ENCODE measurements at places on chromosomes 7 and 10.
A peak's percentile ranks its signal among the peaks of the same experiment; 100 is the strongest.

DNA sequence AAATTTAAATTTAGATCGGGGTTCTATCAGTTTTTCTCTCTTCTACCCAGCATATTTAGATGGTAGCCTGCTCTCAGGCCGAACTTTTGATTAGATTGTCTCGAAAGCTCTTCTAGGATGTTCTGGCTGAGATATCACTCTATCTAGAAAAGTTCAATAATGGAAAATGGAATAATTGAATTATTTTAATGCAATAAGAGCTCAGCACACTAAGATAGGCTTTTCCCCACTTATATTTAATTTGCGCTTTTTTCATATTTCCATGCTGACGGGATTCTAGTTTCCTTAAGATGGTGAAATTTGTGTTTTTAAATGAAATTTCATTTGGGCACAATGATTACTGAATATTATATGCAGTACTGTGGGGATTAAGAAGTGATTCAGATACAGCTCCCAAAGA lies 73.7 kb downstream of the PIK3CG start:
- no peaks in the 10 kb centered on the region for H3K27me3 ChIP-seq
- H3K36me3 ChIP-seq: no peaks in the 10 kb centered on the region
- H3K27ac ChIP-seq: no peak overlapping the region

DNA sequence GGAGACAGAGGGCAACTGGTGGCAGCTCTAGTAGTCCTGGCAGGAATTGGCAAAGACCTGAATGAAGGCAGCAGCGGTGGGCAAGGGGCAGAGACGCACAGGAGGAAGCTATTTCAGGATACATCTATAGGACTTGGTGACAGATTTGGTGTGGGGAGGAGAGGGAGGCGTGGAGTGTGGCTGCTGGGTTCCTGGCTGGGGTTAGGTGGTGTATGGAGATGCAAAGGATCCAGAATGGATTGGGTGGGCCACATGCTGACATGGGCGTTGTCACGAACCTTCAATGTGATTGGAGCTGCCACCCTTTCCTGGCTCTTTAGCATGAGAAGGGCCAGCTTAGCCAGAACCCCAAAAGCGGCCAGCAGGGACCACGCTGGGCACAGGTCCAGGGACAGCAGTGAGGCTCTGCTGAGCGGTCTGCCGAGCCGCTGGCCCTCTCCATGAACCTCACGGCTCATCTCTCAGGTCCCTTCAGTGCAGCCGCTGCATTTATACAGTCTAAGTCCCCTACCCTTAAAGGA lies 10.2 kb upstream of the ADCY1 start:
- H3K4me1 ChIP-seq: peaks cover 2% of the 10 kb centered on the region
- H3K27ac ChIP-seq: no peak overlapping the region
- H3K36me3 ChIP-seq: peaks cover 4% of the 10 kb centered on the region
- H3K27me3 ChIP-seq: peaks cover 13% of the 10 kb centered on the region
- H3K4me3 ChIP-seq: no peak overlapping the region
- no peak for DNase-seq

DNA sequence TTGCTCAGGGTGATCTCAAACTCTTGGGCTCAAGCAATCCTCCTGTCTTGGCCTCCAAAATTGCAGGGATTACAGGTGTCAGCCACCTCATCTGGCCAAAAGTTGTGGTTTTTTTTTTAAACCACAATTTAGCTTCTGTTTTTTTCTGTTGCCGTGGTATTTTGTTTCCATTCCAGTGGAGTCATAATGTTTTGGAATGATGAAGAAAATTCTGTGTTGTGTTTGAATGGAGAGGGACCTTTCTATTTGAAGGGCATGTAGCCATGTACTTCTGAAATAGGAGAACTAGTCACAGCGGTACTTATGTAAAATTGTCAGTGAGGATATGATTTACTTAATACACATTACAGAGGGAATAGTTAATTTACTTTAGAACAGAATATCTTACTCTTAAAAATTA lies 201.3 kb downstream of the ARL4A start:
- peaks cover 3% of the 10 kb centered on the region for H3K27me3 ChIP-seq
- no peaks in the 10 kb centered on the region for H3K4me1 ChIP-seq
- no peak overlapping the region for H3K4me3 ChIP-seq
- DNase-seq: no peak
- H3K36me3 ChIP-seq: no peaks in the 10 kb centered on the region

GRCh38 chr7:22730066-22730710 lies 3.2 kb downstream of the IL6 start:
- peaks cover 7% of the 10 kb centered on the region for H3K4me1 ChIP-seq
- no peaks in the 10 kb centered on the region for H3K36me3 ChIP-seq
- no peaks in the 10 kb centered on the region for H3K27me3 ChIP-seq
- no peak overlapping the region for H3K4me3 ChIP-seq

DNA sequence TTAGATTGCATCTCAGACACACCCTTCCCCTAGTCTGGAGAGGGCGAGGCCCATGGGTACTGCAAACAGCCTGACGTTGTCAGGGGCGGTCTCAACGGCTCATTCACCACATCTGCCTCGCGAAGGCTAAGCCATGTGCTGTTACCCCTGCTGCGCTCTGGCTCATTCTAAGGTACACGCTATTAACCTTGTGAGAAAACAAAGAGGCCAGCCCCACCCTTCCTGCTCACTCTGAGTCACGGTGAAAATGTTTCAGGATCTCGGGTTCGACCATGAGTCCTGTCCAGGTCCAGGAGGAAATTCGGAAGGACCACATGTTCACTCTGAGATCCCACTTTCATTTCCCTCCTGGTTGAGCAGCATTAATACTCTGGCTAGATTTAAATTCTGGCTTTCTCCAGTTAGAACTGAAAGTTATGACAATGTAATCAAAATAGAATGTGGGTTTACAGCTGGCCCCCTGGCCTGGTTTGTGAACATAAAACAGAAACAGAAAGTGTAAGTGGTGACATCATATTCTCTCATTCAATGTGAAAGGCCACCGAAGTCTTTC lies 55.2 kb downstream of the EGFR start:
- H3K4me3 ChIP-seq: no peak overlapping the region
- H3K27me3 ChIP-seq: peaks cover 4% of the 10 kb centered on the region
- H3K27ac ChIP-seq: no peak overlapping the region
- DNase-seq: no peak
- H3K4me1 ChIP-seq: no peaks in the 10 kb centered on the region
- no peaks in the 10 kb centered on the region for H3K36me3 ChIP-seq

DNA sequence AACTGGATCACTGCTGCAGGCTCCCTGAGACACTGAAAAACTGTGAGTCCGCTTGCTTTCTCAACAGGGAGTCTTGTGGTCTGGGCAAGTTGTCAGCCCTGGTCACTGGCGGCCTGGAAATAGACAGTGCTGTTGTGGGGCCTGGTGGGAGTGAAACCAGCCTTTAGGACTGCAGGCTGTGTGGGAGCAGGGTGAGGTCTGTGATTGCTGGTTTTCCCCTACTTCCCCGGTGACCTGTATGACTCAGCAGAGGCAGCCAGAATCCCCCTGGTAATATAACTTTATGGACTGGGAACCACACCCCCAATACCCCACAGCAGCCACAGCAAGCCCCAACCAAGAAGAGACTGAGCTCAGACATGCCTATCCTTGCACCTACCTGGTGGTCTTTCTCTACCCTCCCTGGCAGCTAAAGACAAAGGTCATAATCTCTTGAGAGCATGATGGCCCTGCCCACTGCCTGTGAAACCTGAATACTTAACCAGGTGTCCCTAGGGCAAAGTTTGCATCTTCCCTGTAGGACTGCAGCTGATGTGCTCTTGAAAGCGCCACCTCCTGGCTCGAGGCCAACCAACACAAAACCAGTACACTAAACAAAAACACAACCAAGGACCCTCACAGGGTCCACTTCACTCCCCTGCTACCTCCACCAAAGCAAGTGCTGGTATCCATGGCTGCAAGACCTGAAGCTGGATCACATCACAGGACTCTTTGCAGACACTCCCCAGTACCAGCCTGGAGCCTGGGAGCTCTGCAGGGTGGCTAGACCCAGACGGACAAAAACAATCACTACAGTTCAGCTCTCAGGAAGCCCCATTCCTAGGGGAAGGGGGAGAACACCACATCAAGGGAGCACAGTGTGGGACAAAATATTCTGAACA lies 7.2 kb upstream of the ADAM22 start:
- H3K36me3 ChIP-seq: no peaks in the 10 kb centered on the region
- no peaks in the 10 kb centered on the region for H3K27me3 ChIP-seq
- no peak overlapping the region for H3K4me3 ChIP-seq

DNA sequence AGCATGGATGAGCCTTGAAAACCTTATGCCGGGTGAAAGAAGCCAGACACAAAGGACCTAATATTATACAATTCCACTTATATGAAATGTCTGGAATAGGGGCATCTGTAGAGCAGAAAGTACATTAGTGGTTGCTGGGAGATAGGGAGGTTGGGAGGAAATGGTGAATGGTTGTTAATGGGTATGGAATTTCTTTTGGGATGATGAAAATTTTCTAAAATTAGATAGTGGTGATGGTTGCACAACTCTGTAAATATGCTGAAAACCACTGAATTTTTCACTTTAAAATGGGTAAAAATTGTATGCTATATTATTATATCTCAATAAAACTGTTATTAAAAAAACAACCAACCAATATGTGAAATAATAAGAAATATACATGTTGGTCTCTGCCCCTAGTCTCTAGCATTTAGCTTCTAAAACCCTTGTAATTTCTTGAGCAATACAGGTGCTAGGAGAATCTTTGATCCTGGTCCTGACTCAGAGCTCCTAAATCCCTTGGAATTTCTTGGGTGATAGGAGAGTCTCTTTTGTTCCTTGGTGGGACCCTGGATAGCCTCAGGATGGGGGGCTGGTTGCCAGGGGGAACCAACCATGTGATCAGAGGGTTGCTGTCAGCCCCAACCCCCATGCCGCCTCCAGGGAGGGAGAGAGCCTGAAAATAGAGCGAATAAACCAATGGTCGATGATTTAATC lies 64.0 kb downstream of the TACR2 start:
- no peak overlapping the region for H3K27ac ChIP-seq
- H3K4me3 ChIP-seq: no peak overlapping the region
- H3K4me1 ChIP-seq: peaks cover 33% of the 10 kb centered on the region
- no peak for DNase-seq

DNA sequence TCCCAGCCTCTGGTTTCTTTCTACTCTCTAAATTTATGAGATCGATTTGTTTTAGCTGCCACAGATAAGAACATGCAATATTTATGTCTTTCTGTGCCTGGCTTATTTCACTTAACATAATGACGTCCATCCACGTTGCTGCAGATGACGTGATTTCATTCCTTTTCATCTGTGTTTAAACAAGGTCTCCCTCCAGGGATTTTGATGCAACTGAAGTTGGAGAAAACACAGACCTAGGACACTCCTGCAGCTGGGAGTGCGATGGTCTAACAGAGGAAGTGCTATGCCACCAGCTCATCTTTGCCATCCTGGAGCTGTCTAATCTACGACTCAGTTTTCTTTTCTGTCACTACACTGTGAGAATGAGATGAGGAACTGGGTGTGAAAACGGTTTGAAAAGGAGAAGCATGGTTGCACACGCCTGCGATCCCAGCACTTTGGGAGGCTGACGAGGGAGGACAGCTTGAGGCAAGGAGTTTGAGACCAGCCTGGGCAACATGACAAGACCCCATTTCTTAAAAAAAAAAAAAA lies 1.5 kb upstream of the KCTD7 start:
- peak overlapping the region; percentile 84 for H3K4me3 ChIP-seq
- no peak for DNase-seq
- H3K27me3 ChIP-seq: peaks cover 5% of the 10 kb centered on the region
- H3K36me3 ChIP-seq: peaks cover 5% of the 10 kb centered on the region
- peaks cover 8% of the 10 kb centered on the region for H3K4me1 ChIP-seq
- H3K27ac ChIP-seq: no peak overlapping the region

DNA sequence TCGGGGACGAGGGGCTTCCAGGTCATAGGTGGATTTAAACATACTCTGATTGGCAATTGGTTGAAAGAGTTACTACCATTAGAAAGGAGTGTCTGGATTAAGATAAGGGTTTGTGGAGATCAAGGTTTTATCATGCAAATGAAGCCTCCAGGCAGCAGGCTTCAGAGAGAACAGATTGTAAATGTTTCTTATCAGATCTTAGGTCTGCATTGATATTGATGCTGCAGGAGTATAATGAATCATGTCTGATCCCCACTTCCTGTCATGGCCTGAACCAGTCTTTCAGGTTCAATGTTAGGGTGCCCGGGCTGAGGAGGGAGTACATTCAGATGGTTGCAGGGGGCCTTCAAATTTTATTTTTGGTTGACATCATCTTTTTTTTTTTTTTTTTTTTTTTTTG lies 51.4 kb downstream of the SH3PXD2A start:
- H3K4me1 ChIP-seq: peaks cover 14% of the 10 kb centered on the region
- H3K36me3 ChIP-seq: peaks cover 33% of the 10 kb centered on the region
- H3K27me3 ChIP-seq: peaks cover 3% of the 10 kb centered on the region
- peak overlapping the region; percentile 65 for H3K4me3 ChIP-seq

DNA sequence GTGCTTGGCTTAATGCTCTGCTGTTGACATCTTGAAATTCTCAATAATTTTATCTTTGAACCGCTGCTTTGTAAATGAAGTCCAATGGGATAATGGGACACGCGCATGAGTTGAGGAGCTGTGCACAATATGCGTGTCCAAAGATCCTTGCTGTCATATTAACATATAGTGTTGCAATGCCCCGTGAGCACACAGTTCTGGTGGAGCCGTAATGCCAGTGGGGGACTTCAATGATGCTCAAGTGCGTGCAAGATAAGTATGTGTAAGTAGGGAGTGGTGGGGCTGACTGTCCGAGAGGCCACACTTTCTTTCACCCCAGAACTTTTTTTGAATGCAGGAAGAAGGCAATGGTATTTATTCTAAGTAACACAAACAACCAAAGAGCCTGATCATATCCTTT lies 77.4 kb upstream of the HPS1 start:
- no peak overlapping the region for H3K27ac ChIP-seq
- no peak overlapping the region for H3K4me3 ChIP-seq
- DNase-seq: no peak
- no peaks in the 10 kb centered on the region for H3K27me3 ChIP-seq
- H3K36me3 ChIP-seq: no peaks in the 10 kb centered on the region

- H3K4me3 ChIP-seq: no peak overlapping the region
- no peak overlapping the region for H3K27ac ChIP-seq
- no peak for DNase-seq
These were observed 695.8 kb downstream of the TYW1 start for GRCh38 chr7:67692425-67692824.

GRCh38 chr7:55030314-55030713 lies 11.5 kb downstream of the EGFR start:
- no peak overlapping the region for H3K4me3 ChIP-seq
- no peaks in the 10 kb centered on the region for H3K36me3 ChIP-seq
- no peak overlapping the region for H3K27ac ChIP-seq
- H3K4me1 ChIP-seq: no peaks in the 10 kb centered on the region
- no peaks in the 10 kb centered on the region for H3K27me3 ChIP-seq

DNA sequence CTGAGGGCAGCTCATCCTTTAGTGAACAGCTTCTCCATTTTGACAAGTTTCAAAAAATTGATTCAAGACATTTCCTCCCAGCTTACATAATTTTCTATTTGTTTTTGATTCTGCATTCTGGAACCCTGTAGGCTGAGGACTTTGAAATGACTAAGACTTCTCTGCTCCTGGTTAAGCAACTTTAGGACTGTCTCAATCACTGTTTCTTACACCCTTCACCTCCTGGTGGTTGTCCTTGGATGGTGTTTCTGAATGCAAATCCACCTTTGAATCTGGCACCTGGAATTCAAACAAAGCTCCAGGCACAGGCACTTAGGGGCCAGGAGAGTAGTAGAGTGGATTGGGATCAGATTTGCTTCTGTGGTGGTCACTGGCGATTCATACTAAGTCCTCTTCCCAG lies 595.5 kb downstream of the LRMDA start:
- DNase-seq: no peak
- peaks cover 4% of the 10 kb centered on the region for H3K27me3 ChIP-seq
- H3K4me3 ChIP-seq: no peak overlapping the region
- peaks cover 8% of the 10 kb centered on the region for H3K4me1 ChIP-seq
